ENCODE measurements at places on chromosomes 13 and 19. TPM values are rescaled to one million over a fixed set of nuclear protein-coding genes. Genes with fewer than 3 reads are reported as not detected.

DNA sequence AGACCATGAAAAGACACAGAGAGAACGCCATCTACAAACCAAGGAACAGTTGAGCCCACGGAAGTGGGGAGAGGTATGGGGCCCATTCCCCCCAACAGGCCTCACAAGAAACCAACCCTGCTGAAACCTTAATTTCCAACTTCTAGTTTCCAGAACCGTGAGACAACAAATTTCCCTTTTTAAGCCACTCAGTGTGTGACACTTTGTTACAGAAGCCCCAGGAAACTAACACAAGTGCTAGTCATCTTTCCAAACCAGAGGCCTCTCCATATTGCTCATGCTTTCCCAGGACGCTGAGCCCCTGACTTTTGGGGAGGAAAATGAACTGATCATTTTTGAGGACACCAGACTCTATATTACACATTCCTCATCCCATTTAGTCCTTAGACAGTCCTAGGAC is 186.8 kb downstream of the NUFIP1 start:
- H3K27me3 ChIP-seq: no peaks in the 10 kb centered on the region
- H3K27ac ChIP-seq: no peak overlapping the region
- no peak for DNase-seq
- no peaks in the 10 kb centered on the region for H3K36me3 ChIP-seq

- no peaks in the 10 kb centered on the region for H3K36me3 ChIP-seq
- DNase-seq: no peak
- no peak overlapping the region for H3K27ac ChIP-seq
- no peaks in the 10 kb centered on the region for H3K27me3 ChIP-seq
- no peak overlapping the region for H3K4me3 ChIP-seq
- H3K4me1 ChIP-seq: no peaks in the 10 kb centered on the region
Observed at GRCh38 chr13:95471960-95472359, 80.6 kb upstream of the CLDN10 start.

DNA sequence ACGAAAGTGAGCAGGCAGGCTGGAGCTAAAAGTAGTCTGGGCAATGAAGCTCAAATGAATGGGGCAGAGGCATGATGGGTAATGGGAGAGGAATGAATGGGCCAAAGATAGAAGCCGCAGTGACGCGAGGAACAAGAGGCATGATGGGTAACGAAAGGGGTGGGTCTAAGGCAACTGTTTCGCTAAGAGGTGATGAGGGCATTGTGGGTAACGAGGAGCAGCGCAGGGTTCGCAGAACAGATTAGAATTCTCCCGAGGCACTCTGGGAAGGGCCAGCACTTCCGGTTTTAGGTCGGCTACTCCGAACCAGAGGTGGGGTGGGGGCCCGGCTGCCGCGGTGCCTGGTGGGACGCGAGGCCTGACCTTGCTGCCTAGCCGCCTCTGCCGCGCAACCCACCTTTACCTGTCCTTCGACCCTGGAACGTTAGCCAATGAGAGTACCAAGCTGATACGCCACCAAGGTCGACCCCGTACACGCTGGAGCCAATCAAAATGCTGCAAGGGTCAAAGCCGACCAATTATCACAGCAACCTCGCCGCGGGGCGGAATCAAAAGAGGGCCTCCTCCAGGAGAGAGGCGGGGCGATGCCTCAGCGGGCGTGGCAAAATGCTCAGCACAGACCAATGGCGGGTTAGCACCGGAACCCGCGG is 563 bp upstream of the TOMM40 start:
- H3K36me3 ChIP-seq: no peaks in the 10 kb centered on the region
- no peaks in the 10 kb centered on the region for H3K27me3 ChIP-seq

Gene CACNG7
- not detected for total RNA-seq

Gene NLRP11
- not detected for total RNA-seq
